ENCODE measurements at places on chromosomes 12 and 14. TPM values are rescaled to one million over a fixed set of nuclear protein-coding genes. Genes with fewer than 3 reads are reported as not detected.

KRT83 gene
- not detected for total RNA-seq

ASPG gene
- 5.3 TPM for total RNA-seq

PTHLH gene
- total RNA-seq, result 1.9 TPM

GRCh38 chr12:51911307-51911706 lies 4.0 kb downstream of the ACVRL1 start:
- peak; percentile 61 for DNase-seq

- DNase-seq, result no peak
Measured at GRCh38 chr12:85946375-85946774, 72.3 kb downstream of the NTS start.

DNA sequence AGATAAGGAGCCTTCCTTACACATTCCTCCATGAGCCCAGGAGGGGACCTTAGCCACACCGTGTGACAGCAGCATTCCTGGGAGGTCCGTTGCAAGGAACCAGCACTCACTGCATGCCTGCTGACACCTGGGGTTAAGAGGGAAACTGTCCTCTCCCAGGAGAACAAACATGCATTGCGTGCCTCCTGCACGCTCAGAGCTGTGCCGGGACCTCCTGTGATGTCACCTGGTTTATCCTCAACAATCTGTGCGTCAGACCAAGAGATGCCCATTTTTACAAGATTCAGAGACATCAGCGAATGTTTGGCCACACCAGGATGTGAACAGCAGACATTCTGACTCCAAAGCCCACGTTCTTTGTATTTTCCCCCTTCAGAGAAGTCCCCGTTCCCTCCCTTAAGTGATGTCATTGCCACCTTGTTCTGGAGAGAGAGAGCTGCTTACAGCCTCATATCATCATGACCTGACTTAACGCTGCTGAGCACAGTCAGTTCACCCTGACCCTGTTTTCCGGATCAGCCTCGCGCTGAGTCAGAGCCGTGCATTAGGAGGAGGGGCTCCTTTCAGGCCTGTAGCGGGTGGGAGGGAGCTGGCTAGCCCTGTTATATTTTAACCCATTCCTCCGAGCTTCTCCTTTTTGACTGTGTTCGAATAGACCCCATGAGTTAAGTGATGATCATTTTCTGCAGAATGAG lies 36.2 kb downstream of the TMEM120B start:
- no peak for DNase-seq

DNA sequence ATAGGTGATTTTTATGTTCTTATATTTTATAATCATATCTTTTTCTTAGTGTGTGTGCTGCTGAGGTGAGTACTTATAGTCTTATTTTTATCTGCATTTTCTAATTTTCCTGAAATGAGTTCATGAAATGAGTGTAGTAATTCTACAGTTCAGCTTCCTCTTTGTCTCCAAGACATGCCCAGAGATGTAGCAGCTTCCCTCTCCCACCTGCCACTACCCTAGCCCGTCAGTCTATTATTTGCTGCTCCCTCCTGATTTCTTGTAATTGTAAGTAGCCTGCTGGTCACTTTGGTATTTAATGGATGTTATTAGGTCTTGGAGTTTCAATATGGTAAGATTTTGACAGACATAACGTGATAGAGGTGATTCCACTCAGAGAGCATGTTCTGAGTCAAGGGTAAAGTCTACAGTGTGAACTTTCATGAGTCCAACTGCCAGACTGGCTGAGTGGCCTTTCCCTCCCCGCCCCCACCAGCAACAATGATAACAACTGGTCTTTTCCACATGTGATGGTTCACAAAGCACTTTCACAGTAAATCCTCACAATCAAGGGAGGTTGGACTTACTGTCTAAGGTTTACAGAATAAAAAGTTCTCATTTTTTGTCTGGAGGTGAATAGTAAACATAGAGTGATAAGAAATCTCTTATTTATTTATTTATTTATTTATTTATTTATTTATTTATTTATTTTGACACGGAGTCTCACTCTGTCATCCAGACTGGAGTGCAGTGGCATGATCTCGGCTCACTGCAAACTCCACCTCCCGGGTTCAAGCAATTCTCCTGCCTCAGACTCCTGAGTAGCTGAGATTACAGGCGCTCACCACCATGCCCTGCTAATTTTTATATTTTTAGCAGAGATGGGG lies 4.2 kb upstream of the RIPK3 start:
- DNase-seq, result no peak

- DNase-seq, result no peak
Measured at GRCh38 chr12:1544996-1545700, 49.2 kb downstream of the FBXL14 start.

DNA sequence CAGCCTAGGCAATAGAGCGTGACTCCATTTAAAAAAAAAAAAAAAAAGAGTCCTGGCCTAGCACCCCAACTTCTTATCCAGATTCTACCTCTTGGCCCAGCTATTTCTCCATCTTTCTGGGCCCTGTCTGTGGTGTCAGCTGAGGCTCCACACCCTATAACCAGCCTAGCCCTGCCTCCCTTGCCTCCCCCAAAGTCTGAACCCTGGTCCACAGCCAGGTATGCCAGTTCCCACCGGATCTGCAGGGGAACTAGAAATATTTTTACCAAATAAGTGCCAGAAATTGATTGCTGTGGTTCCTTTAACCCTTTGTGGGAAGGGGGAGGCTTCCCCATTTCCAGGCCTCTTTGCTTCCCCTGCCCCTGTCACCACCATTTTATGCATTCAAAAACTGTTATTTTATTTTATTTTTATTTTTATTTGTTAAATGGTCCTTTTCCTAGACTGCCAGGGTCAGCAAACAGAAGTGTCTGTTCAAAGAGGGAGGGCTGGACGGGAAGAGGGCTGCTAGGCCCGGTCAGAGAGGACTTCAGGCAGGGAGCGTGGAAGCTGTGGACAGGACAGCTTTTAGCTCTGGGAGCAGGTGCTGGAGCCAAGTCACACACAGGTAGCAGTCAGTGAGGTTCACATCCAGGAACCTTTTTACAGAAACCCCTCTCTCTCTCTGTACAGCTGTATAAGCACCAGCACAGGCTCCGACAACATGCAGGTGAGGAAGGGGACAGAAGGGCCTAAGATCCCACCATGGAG lies 23.2 kb downstream of the TTC9 start:
- no peak for DNase-seq

- DNase-seq, result no peak
Measured at GRCh38 chr12:19775241-19775640, 335.9 kb downstream of the AEBP2 start.

DNA sequence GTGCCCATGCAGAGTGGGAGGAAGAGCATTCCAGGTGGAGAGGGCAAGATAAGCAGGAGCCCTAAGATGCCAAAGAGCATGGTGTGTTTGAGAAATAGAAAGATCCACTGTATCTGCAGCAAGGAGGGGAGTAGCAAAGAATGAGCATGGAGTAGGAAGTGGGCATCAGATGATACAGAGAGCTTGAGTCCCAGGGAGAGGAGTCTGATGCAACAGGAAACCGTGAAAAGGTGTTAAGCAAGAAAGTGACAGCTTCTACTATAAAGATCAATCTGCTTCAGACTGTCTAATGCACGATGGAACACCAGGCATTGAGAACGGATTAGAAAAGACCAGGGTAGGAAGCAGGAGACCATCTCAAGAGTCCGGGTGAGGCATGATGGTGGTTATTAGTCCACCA lies 12.3 kb upstream of the GPRC5D start:
- no peak for DNase-seq

DNA sequence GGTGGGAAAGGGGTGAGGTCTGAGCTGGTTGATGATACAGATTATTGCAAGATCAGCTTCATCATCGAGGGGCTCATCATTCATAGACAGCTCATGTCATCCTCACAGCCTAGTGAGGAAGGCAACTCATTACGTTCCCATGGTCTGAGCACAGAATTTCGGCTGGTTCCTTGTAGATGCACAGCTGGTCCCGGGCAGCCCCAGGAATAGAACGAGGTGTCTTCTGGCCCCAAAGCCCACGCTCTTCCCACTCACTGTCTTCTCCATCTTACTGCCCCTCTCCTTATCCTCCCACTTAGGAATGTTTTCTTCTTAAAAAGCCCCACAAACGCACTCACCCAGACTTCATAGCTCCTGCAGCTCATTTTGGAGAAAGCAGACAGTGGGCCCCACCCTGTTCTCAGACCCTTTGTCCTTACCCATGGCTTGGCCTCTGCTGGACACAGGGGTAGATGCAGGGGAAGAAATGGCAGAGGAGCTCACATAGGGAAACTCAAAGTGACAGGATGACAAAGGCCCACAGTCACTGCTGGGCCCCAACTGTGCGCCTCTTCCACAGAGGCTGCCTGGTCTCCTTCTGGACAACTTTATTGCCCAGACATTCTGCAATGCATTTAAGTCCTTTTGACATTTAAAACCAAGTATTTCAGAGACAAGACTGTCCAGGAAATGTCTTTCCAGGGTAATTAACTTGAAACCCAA lies 162.2 kb downstream of the ADGRD1 start:
- peak; percentile 19 for DNase-seq

DNA sequence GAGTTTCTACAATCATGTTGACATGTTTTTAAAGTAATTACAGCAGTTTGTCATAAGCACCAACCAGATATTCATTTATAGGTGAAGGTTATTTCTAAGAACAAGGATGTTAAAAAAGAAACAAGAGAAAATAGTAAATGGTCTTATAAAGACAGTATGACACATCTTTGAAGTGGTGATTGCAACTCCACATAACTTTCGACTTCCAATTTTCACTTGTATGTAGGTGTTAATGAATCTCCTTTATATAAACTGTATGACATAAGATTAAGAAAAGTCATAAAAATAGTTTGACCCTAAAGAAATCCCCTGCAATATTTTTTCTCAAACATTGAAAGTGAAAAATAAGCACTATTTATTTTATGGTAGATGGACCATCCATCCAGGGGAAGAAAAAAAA lies 144.8 kb upstream of the PTPRQ start:
- no peak for DNase-seq

DNA sequence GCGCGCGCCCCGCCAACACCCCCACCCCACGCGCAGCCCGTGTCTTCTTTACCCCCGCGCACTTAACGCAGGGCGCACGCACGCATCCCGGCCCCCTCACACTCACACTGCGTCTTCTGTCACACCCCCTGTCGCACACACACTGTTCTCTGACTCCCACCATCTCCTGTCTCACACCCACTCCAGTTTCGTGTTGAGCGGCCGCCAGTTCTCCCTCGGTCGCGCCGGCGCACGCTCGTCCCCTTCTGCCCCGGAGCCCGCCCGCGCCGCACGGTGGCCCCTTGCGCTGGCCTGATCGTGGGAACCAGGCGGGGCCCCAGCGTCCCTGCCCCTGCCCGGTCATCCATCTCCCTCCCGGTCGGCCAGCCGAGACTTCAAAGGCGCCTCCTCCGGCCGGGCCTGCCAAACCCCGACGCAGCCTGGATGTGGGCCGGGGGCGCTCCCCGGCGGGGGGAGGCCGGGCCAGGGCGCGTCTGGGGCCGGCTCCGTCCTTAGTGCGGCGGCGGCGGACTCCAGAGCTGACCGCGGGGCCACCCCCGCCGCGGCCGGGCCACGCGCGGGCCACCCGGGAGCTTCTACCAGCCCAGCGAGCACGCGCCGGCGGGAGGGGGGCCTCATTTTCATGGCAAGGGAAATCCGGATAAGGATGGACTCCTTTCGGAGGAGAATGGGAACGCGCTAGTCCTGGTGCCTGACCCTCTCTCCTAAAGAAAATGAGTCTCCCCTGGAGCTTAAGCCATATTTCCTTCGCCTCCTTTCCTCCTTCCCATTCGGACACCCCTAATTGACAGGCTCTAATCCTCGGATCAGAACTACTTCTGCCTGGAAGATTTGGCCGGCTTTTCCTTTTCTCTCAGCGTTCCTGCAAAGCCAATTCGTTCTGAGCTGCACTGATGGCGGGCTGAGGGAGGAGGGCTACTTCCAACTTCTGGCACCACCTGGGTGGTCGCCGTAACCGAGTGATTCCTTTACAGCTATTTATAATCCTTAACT lies 82.0 kb upstream of the HMGA2 start:
- DNase-seq, result no peak

- no peak for DNase-seq
Measured at GRCh38 chr14:88870777-88871176, 46.3 kb downstream of the TTC8 start.

GRCh38 chr14:103132381-103133209 lies 9.3 kb downstream of the TNFAIP2 start:
- DNase-seq, result peak; percentile 63

DNA sequence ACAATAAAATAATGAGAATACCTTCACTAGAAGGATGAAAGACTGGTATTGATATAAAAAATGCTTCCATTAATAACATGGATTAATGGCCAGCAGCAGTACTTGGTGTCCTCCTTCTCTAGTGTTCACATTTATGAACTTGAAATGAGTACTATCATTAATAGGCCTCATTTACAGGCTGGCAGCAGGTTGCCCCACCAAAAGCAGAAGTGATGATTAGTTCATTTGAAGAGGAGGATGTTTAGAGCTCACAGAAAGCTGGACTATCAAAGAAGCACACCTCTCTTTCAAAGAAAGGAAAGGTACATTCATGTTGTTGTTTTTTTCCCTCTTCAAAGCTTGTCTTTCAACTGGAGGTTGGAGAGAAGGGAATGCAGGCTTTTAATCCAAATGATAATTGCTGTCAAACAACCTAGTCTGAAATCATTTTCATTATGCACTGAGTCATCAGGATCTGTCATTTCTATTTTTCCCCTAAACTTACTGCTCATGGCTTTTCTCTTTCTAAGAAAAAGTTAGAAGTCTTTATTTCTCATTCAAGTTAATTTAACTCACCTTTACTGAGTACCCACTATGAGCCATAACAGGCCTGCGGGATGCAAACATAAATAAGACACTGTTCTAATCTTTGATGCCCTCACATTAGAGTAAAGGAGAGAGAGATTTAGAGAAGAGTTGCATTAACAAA lies 157.9 kb upstream of the GRIP1 start:
- no peak for DNase-seq

GRCh38 chr12:18492372-18493025 lies 231.2 kb downstream of the PIK3C2G start:
- no peak for DNase-seq

DNA sequence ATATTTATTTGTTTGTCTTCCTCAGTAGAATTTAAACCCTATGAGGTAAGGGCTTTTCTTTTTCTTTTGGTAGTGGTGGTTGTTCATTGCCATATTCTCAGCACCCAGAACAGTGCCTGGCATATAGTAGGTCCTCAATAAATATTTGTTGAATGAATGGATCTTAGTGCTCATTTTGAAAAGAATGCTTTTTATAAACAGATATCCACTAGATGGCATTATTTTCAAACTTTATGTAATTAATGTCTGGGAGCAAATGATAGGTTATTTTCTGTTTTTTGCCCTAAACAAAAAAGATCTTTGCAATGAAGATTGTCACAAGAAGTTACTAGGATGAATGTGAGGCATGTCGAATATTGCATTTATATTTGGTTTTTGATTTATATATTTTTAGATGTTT lies 64.1 kb downstream of the RAD51B start:
- DNase-seq, result no peak

- DNase-seq, result no peak
Measured at GRCh38 chr14:92994942-92995341, 72.0 kb downstream of the CHGA start.

- DNase-seq, result no peak
Measured at GRCh38 chr12:76272287-76272686, 75.9 kb downstream of the BBS10 start.

GRCh38 chr12:72448089-72448488 lies 175.9 kb downstream of the TRHDE start:
- DNase-seq, result no peak

All from upper lobe of right lung (tissue), 1 donor.